ENCODE measurements at places on chromosomes 12 and 14. TPM values are rescaled to one million over a fixed set of nuclear protein-coding genes. Genes with fewer than 3 reads are reported as not detected.
A peak's percentile ranks its signal among the peaks of the same experiment; 100 is the strongest.

GRCh38 chr12:65590318-65590717 lies 234.0 kb upstream of the HMGA2 start:
- no peak for DNase-seq

The ABCD2 gene
- 2.0 TPM for polyA plus RNA-seq

DNA sequence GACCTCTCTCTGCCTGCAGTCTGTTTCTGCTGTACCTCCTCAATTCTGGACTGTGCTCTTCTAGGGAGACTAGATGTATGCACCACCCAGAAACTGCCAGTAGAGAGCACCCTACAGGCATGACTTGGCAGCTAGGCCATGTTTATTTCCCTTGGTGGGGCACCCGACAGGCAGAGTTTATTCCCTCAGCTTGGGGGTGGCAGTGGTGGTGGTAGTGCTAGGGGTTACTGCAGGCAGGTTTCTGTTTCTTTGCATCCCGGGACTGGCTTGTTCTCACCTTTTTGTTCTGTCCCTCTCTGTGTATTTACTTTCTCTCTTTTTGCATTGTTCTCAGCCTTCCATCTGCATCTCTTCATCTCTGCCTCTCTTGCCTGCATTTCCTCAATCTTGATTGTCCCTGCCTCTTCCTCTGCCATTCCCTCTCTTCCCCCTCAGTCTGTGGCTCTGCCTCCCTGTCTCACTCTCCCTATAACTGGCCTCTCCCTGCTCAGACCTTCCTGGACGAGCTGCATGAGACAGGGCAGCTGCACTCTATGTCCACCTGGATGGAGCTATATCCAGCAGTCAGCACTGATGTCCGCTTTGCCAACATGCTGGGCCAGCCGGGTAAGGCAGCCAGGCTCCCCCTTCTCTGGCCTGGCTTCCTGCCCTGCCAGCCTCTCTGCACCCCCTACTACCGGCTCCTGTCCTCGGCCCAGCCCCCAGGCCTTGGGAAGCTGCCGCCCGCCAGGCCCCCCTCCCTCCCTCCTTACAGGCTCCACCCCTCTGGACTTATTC lies 13.8 kb downstream of the PRPF40B start:
- DNase-seq = peak; percentile 66

DNA sequence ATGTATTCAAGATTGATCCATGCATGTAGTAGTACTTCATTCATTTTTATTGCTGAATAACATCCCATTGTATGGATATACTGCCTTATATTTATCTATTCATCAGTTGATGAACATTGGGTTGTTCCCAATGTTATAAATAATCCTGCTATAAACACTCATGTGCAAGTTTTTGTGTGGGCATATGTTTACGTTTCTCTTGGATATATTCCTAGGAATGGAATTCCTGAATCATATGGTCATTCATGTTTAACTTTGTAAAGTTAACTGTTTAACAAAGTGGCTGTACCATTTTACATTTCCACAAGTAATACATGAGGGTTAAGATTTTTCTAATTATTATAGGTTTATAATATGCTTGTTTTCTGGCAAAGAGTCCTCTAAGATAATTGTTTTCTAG lies 1568.2 kb upstream of the SEL1L start:
- DNase-seq = no peak

The DHH gene
- 1.2 TPM for polyA plus RNA-seq

GRCh38 chr14:23286902-23287479 lies 1.1 kb upstream of the HOMEZ start:
- DNase-seq = no peak

The HAL gene
- polyA plus RNA-seq = 0.07 TPM

- DNase-seq = peak; percentile 37
Observed at GRCh38 chr12:115916910-115917668, 360.4 kb downstream of the MED13L start.

DNA sequence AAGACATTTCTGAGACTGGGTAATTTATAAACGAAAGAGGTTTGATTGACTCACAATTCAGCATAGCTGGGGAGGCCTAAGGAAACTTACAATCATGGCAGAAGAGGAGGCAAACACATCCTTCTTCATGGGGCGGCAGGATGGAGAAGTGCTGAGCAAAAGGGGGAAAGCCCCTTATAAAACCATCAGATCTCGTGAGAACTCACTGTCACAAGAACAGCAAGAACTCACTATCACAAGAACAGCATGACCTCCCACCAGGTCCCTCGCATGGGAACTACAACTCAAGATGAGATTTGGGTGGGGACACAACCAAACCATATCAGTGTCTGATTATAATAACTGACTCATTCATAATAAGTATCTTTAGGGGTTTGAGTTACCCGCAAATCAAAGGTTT lies 6.4 kb downstream of the SLC39A9 start:
- no peak for DNase-seq

The FANCM gene
- polyA plus RNA-seq = 6.2 TPM

DNA sequence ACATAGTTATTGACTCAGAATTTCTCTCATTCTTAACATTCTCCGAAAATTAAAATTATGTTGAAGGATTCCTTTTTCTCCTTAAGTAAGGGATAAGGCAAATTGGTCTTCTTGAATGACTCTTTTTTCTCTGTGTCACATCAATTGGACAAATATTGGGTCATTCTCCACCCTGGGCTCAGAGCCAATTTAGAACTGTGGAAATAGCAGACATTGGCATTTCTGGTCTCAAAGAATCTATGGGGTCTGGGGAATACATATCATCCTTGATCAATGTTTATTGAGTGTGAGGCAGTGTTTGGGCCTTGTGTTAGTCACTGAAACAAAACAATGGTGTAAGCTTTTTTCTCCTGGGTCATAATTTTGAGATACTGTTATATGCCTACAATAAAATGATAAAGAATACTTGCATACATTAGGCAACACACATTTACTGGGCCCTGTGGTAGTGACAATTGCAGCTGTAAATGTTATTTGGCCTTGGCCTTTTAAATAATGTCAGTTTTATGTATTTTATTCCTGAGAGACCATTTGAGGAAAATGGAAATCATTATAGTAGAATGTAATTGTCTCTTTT lies 414.6 kb downstream of the TMEM132D start:
- no peak for DNase-seq

GRCh38 chr14:81416981-81417380 lies 16.9 kb upstream of the STON2 start:
- no peak for DNase-seq

- no peak for DNase-seq
Observed at GRCh38 chr12:4833524-4833923, 76.2 kb upstream of the KCNA1 start.

DNA sequence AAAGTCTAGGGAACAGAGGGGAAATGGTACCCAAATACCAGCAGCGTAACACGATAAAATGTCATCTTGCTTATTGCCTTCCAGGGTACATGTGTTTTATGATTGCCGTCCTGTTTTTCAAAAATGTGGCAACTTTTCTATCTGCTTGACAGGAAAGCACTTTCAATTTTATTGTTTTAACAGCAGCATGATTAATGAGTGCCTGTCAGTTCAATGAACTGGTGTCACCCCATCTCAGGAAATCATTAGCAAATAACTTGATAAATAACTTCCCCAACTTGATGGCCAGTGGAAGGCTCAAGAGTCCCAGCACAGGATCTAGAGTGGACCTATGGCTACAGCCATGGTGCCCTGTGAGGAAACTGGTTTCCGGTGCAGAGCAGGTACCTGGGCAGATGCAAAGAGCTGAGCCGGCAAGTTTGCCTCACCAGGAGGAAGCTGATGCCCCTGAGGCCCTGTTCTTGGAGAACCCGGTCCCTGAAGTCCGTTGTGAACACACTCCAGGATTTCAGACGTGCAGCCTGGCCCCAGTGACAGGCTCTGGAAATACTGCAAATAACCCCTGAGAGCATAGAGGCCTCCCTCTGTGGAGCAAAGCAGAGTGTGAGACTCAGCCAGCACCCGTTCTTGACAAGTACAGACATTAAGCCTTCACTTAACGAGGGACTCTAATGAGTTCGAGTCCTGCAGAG lies 173.5 kb upstream of the SFSWAP start:
- no peak for DNase-seq

GRCh38 chr12:50218386-50218785 lies 51.2 kb upstream of the CERS5 start:
- no peak for DNase-seq

GRCh38 chr12:117025481-117026151 lies 73.6 kb downstream of the TESC start:
- DNase-seq = peak; percentile 56

- no peak for DNase-seq
Observed at GRCh38 chr12:34311337-34311736, 289.0 kb downstream of the ALG10 start.

GRCh38 chr12:50952510-50952909 lies at the start of gene HIGD1C:
Gene HIGD1C, plus strand, starts transcription at chr12:50952544. Its CDS starts 1,455 bp downstream, at chr12:50953999.
- no peak for DNase-seq

GRCh38 chr14:62896932-62897456 lies 148.3 kb downstream of the KCNH5 start:
- DNase-seq = no peak

The CACNA2D4 gene
- 1.7 TPM for polyA plus RNA-seq

DNA sequence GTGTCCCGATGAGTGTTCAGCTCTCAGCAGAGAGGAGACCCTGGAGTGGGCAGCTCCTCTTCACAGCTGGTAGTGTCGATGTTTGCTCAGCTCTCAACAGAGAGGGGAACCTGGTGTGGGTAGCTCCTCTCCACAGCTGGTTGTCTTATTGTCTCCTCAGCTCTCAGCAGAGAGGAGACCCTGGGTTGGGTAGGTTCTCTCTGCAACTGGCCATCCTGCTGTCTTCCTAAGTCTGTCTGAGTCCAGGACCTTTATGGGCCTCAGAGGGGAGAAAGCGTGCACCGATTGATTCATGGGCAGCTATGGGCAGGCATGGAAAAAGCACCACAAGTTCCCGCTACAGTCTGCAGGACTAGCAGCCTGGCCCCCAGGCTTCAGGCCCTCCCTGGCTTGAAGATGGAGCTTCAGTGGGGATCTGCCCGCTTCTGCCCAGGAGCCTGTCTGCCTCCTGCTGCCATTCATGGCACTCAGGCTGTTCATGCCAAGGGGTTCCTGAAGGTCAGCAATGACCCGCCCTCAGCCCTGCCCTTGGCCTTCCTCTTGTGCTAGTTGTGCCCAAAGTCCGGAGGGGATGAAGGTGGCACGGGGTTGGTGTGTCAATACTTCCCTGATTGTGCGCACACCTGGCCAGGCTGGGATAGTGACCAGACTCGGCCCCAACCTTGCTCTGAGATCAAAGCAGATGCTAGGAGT lies 224.2 kb downstream of the KCNC2 start:
- no peak for DNase-seq

The AMN gene
- 0.15 TPM for polyA plus RNA-seq

The ANKS1B gene
- polyA plus RNA-seq = 0.58 TPM

The DNAH10 gene
- 0.07 TPM for polyA plus RNA-seq

DNA sequence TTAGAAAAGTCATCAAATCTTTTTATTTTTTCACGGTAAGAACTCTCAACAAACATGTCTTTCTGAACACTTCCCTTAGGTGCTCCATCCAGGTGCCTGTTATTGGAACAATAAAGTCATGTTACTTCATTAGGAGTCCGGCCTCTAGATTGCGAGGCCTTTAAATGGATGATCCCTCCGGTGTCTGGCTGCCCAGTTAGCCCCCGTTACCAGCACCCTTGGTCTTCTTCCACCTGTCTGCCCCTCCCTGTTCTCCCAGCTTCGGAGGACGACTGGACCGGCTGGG lies 593 bp upstream of the PA2G4 start:
- no peak for DNase-seq

DNA sequence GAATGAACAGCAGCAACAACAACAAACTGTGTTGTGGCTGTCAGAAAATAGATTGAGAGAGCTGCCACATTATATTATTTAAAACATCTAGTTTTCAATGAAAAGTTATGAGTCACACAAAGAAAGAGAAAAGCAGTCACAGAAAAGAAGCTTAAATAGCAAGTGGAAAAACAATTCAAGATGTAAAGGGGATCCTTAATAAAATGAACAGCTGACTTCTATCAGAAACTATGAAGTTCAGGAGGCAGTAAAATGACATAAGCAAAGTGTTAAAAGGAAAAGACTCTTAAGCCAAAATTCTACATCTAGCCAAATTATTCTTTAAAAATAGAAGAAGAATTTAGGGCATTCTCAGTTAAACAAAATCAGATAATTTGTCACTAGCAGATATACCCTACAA lies 5.6 kb downstream of the CLEC14A start:
- DNase-seq = no peak

DNA sequence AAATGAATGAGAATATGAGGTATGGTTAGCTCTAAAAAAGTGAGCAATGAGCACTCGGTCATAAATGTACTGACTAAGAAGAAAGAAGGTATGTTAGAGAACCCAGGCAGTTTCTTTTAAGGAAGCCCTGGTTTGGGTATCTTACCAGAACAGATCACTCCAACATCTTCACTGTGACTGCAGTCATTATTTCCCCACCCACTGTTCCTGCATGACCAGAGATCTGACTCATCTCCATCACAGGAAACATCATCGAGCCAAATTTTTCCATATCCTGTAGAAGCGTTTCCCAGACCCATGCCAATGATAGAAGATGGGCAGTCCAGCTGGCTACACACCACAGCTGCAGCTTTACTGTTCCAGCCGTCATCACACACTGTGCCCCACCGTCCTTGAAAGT lies 48.0 kb downstream of the CD163L1 start:
- DNase-seq = no peak

- no peak for DNase-seq
Observed at GRCh38 chr12:76552343-76552938, 7.1 kb downstream of the OSBPL8 start.

DNA sequence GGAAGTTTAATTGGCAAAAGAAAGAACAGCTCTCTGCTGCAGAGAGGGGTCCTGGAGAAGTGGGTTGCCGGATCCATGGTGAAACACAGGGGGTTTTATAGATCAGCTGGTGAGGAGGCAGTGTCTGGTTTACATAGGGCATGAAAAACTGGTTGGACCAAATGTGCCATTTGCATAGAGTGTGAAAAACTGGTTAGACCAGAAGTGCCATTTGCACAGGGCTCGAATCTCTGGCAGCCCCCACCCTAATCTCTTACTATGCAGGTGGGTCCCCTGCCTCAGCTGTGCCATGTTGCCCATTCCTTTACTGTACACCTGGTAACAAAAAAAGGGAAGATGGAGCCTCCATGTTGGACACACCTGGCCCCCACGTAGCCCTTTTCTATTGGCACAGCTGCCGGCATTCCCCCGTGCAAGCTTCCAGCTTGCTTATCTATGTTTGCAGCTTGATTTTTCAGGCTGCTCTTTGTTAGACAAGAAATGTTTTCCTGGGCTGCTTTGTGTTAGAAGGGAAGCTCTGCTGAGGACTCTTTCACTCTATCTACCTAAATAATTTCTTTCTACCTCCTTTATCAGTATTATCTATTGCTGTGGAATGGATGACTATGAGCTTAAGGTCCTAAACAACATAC lies 61.1 kb upstream of the TMEM132D start:
- no peak for DNase-seq

- DNase-seq = peak; percentile 84
Observed at GRCh38 chr14:105196265-105196960, 15.3 kb upstream of the NUDT14 start.

DNA sequence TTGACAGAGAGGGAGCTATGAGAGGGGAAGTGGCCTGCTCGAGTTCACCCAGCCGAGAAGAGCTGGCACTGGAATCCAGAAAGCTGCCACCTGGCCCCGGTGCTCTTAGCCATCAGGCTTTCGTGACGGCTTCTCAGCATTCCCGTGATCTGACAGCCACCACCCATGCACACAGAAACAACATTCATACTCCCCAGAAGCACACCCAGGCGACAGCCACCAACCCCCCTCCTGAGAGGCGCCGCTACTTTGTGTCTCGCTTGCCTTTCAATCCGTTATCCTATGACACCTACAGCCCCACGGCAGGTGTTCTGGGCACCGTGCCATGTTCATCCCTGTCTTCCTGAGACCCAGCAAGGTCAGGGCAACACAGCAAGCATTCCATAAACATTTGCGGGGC lies 31.4 kb downstream of the PSMC1 start:
- DNase-seq = no peak
